Motor neuron (in vitro differentiated cells): ENCODE measurements at places on chromosomes 3 and 15. TPM values are rescaled to one million over a fixed set of nuclear protein-coding genes. Genes with fewer than 3 reads are reported as not detected.
A peak's percentile ranks its signal among the peaks of the same experiment; 100 is the strongest.

GRCh38 chr3:151568184-151568583 lies 107.3 kb upstream of the IGSF10 start:
- ATAC-seq: peak; percentile 84

The IRAK2 gene
- total RNA-seq: 0.73 and 0.92 TPM in 2 replicates

The TM4SF1 gene
- not detected in 2 replicates for total RNA-seq

The ZKSCAN7 gene
- 15.7 and 15.8 TPM in 2 replicates for total RNA-seq
